ENCODE measurements at places on chromosomes 4 and X.

DNA sequence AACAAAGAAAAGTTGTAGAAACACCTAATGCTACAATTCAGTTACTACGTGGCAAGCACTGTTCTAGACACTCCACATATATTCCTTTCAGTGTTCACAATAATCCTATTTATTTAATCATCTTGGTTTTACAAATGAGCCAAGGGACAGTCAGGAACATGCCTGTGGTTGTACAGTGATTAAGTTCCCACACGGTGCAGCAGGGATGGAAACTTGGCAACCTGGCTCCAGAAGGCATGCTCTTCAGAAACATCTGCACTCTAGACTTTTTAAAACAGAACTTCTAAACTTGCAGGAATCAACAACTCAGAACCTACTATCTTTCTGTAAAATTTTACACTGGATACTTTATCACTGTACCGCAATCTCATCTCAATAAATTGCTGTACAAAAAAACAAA, 32.1 kb downstream of the TAPT1 start:
- peak; percentile 51 for DNase-seq

DNA sequence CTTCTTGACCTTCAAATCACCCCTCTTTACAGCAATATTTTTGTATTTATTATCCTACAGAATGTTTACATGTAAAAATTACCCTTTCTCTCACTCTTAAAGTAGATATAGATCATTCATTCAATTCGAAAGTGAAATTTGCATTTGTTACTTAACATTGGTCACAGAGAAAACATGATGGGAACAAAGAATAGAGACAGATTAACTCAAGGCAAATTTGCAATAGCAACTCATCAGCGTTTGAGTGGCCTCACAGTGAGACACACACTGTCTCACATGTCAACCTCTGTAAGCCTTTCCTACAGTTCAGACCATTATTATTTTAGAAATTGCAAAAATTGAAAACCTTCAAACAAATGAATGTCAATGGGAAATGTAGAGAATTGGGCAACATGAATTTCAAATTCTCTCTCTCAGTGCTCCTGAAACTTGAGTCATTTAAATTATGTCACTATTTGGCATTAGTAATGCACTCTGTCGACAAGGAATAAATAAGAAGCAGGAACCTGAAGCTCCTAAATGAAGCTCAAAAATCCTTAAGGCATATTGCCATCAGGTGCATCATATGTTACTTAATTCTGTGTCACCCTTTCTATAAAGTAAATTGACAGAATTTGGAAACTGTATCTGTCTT, 148.3 kb upstream of the ANXA10 start:
- no peak for DNase-seq

- DNase-seq: no peak
Observed at GRCh38 chr4:5213087-5213595, 161.9 kb downstream of the STK32B start.

- DNase-seq: no peak
Observed at GRCh38 chrX:153651540-153652079, 4.6 kb downstream of the DUSP9 start.

DNA sequence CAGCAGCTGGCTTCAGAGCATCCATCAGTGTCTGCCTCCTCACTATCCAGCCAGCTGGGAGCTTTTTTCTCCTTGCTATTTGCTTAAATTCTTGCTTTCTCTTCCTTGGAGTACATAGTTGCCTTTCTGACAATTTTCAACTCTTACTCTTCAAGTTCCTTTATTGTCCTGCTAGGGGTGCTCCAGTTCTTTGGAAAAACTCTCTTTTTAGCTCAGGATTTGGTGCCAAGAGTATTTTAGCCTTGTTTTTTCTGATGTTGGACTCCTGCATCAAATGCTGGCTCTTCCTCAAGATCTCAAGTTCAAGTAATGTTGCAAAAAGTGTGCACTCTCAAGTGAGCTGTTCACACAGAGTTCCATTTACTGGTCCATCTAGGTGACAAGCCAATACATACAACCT, 126.4 kb downstream of the KDR start:
- DNase-seq: peak; percentile 9

- DNase-seq: peak; percentile 35
Observed at GRCh38 chrX:27555514-27555913, 34.6 kb upstream of the DCAF8L2 start.

DNA sequence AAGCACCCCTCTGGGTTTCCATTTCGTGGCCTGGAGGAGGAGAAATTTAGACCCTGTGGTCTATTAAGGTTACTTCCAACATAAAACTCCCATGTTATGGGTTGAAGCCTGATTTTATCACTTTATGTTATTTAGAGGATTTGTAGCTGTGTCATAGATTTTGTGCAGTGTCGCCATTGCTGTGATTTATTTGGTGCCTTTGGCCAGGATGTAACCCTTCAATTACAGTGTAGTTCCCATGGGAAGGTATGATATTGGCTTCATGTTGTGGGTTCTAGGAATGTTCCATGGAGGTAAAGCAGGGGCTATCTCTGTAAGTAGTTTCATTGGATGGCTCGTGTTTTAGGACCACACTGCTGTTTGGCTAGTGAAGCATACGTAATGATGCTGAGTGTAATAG, 58.5 kb downstream of the TMEM131L start:
- peak; percentile 26 for DNase-seq
